HEK293T (cell line): ENCODE measurements at places on chromosomes 7 and 10.

- DNase-seq = no peak
Measured at GRCh38 chr7:26507108-26507987, 215.7 kb downstream of the SNX10 start.

DNA sequence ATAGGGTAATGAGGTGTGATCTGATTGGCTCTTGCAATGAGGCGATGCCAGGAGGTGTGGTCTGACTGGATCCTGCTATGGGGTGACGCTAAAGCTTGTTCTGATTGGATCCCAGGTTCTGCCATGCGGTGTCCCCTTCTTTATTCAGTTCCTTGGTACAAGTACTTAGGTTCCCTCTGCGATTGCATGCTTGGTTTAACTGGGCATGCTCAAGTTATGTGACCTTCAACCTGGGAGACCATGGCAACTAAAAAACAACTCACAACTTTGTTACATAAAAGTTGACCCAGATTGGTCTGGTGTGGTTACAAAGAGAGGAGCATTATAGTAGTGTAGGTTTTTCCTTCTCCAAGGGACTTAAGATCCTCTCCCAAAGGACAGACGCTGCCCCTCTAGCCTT is 49.5 kb upstream of the DNAJC1 start:
- DNase-seq = no peak

DNA sequence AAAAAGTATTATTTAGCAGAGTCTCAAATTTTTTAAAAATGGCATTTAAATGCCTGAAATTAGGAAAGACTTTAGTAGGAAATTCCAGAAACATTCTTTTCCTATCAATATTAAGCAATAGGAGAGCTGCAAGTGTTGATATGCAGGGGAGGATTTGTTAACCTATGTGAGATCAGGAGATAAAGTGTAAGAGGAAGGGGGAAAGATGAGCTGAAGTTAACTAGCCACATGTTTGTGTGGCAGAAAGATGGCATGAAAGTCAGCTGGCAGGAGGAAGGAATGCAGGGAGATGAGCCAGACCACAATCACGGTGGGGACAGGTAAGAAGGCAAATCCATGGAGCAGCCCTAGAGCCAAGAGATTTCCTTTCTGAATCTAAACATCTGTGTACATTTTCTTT is 303.6 kb downstream of the MAGI2 start:
- DNase-seq = no peak

- DNase-seq = no peak
Measured at GRCh38 chr10:36492590-36493515, 632.5 kb upstream of the ANKRD30A start.

DNA sequence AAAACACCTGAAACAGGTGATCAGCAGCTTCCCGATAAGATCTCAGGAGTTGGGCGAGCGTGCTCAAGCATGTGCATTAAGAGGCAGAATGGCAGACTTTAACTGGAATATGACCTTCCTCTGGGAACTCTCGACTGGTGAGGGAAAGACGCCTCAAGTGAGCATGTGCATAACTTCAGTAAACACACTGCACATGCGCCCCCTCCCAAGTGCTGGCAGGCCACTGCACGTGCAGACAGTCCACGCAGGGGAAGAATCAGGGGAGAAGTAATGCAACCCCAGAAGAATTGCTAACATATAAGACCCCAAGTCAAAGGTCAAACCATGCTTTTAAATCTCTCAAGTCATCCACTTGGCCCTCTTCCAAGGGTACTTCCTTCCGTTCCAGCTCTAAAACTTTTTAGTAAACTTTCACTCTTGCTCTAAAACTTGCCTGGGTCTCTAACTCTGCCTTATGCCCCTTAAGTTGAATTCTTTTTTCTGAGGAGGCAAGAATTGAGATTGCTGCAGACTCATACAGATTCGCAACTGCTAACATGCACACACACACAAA is 541.0 kb downstream of the TNS3 start:
- no peak for DNase-seq

DNA sequence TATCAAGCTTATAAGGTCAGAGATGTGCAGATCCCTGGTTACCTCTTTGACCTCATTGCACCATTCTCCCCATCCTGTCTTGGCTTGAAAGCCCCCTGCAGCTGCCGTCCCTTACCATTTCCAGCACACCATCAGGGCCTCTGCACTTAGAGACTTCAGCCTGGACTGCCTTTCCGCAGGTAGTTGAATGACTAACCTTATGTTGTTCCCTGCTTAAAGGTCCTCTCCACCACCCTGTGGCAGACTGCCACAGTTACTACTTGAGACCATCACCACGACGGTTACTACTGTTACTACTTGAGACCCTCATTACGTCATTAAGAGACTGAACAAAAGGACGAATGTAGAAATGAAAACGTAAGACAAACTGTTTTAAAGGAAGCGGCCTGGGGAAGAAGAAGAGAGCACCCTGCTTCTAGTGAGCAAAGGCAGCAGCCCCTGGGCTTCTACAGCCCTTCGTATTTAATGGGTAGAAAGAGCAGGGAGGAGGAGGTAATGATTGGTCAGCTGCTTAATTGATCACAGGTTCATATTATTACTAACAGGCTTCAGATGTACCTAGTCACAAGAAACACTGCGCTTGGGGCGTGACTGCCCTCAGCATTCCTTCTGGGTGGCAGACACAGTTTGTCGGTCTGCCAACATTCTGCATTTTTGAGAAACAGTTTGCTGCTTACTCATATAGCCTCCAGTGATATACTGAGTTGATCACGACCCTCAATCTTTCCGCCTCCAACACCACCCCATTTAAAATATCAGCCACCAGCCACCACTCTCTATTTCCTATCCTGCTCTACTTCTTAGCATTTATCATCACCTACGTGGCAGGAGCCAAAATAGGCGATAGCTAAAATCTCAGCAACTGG is 74.1 kb upstream of the PARD3 start:
- DNase-seq = no peak

GRCh38 chr7:80724249-80724871 is 85.9 kb downstream of the CD36 start:
- DNase-seq = no peak
